ENCODE measurements at places on chromosomes 6 and 20.

- DNase-seq: no peak
Observed at GRCh38 chr6:167268683-167269280, 22.3 kb upstream of the UNC93A start.

- DNase-seq: no peak
Observed at GRCh38 chr6:160931378-160932310, 59.9 kb upstream of the MAP3K4 start.

GRCh38 chr6:157774153-157775135, 48.6 kb upstream of the SNX9 start:
- DNase-seq: no peak

DNA sequence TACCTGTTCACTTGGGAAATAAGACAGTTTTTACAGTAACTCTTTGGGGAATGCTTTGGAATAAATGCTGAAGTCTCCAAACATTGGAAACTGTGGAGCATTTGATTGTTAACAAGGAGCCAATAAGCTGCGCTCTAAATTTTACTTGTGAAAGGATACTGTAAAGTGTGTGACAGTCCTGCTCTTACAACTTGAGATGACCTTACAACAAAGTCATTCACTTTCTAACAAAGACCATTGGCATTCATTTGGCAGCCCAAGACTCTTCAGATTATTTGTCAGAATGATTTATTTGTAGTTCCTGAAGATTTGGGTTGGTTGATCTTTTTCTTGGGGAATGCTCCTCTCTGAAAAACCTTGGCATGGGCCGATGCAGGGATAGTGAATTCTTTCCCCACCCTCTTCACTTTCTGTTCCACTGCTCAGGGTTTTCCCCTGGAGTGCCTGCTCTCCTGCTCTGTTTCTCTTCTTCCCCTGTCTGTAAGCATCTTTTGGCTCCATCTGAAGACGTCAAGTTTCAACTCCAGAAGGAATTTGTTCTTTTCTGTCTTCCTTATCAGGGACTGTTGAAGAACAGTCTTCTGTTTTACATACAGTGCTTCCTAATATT, 116.4 kb downstream of the AKAP7 start:
- no peak for DNase-seq

DNA sequence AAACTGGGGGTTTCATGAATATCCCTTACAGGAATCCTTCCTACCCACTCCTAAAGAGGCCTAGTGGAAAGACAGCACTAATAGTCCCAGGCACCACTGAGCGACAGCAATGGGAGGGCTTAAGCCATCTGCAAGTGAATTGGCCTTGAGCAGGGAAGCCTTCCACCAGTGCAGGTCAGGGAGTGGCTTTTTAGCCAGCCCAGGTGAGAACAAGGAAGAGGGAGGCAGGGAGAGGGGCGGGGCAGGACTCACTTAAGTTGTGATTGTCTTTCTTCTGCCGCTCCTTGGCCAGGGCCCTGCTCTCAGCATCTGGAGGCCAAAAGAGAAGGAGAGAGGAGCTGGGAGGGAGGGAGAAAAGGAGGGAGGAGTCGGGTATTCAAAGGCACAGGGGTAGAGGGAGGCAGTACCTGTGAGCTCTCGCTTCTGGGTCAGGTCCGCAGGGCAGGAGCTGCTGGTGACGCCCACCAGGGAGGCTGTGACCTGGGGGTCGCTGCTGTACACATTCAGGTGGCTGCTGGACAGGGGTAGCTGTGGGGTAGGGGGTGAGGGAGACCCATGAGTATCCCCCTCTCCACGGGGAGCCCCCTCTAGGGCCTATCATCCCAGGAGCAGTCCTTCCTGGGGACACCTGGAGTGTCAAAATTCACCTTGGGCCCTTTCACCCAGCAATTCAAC, 47.8 kb downstream of the TFEB start:
- DNase-seq: no peak

- DNase-seq: no peak
Observed at GRCh38 chr6:158004701-158005095, 23.0 kb downstream of the SYNJ2 start.

DNA sequence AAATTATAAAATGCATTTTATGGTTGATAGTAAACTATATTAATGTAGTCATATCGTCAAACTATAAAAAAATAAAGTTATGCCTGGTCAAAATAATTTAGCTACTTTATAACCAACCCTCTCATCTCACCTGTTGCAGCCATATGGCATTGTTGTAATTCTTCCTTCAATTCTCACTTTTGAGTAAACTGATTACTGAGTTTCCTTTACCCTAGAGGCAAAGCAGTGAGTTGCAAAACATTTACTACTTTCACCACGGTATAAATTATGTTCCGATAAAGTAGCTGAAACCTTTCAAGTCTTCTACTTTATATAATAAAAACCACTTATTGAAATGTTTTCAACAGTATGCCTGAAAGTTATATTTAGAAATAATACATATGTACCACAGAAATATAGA, 113.8 kb downstream of the AHI1 start:
- DNase-seq: no peak

- no peak for DNase-seq
Observed at GRCh38 chr20:44780226-44780625, 30.1 kb downstream of the RIMS4 start.

Measured in head of caudate nucleus (tissue), 42 donors.